ENCODE measurements at places on chromosomes 2 and 18.

GRCh38 chr2:67318563-67318962 is 78.6 kb upstream of the ETAA1 start:
- no peak for DNase-seq

GRCh38 chr2:203905656-203906055 is 30.9 kb upstream of the ICOS start:
- no peak for DNase-seq

DNA sequence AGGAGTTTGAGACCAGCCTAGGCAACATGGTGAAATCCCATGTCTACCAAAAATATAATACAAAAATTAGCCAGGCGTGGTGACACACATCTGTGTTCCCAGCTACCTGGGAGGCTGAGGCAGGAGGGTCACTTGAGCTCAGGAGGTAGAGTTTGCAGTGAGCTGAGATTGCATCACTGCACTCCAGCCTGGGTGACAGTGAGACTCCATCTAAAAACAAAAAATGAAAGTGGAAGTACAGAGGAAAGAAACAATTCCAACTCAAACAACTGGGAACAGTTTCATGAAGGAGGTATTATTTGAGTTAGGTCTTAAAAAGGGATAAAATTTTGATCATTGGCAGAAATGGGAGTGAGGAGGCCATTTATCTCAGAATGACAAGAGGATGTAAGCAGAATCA is 6.3 kb upstream of the RAB1A start:
- no peak for DNase-seq

- no peak for DNase-seq
Observed at GRCh38 chr2:75654012-75654411, 7.4 kb downstream of the MRPL19 start.

DNA sequence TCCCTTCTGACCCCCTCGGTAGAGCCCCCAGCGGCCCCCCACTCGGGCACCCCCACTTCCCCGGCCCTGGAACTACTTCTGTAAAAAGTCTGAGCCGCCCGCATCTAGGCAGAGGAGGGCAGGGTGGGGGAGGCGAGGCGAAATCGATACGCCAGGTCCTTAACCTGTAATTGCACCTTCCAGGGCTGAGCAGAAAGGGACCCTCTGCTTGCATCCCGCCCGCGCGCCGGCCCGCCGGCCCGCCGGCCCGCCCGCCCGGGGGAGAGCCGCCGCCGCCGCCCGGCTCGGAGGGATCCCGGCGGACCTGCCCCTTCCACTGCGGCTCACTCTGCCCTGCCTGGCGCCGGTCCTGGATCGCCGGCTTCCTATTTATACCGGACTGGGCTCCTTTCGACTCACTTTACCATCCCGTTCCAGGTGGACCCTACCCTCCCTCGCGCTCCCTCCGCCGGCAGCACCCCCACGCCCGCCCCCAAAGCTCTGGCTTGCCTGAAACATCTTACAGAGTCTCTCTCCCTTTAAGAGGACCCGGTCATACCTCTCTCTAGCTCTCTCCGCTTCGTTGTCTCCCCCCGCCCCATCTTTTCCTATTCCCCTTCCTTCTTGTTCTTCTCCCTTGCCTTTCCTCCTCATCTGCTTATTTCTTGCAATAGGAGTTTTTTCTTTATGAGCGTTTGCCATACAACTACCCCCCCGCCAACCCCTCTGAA is 797 bp downstream of the KLHL14 start:
- no peak for DNase-seq

GRCh38 chr18:57107140-57107832 is 39.6 kb upstream of the BOD1L2 start:
- no peak for DNase-seq

DNA sequence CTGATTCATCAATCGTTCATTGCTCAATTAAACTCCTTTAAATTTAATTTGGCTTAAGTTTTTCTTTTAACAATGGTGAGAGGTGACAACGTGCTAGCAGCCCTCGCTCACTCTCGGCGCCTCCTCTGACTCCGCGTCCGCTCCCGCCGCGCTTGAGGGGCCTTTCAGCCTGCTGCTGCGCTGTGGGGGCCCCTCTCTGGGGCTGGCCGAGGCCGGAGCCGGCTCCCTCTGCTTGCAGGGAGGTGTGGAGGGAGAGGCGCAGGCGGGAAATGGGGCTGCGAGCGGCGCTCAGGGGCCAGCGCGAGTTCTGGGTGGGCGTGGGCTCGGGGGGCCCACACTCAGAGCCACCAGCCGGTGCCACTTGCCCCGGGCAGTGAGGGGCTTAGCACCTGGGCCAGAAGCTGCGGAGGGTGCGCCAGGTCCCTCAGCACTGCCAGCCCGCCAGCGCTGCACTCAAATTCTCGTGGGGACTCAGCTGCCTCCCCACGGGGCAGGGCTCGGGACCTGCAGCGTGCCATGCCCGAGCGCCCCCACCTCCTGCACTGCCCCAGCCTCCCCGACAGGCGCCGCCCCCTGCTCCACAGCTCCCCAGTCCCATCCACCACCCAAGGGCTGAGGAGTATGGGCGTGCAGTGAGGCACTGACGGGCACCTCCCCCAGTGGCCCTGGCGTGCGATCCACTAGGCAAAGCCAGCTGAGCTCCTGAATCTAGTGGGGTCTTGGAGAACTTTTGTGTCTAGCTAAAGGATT is 19.6 kb downstream of the ANKMY1 start:
- no peak for DNase-seq

GRCh38 chr2:178718988-178719387 is 88.2 kb downstream of the TTN start:
- no peak for DNase-seq

DNA sequence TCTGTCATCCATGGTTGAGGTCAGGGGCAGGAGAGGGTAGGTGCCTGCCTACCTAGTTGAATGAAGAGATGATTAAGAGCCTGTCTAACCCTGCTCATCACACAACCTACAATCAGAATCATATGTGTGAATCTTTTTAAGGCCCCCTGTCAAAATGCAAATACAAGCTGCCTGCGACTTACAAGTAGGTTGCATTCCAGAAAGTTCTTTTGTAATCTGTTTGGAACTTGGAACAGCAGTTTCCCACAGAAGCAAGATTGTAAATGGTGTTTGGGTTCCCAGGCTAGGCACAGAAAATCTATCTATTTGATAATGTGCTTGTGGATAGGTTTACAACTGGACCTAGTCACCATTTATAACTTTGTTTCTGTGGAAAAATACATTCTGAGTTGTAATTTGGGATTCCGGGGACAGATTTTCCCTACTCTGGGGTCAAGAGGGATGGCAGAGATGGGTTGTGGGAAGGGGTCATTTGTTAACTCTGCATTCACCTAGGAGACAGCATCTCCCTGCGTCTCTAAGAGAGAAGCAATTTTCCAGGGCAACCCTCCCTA is 4.4 kb downstream of the LIPG start:
- no peak for DNase-seq

GRCh38 chr2:84796798-84797197 is 84.1 kb downstream of the TRABD2A start:
- DNase-seq, result no peak

GRCh38 chr2:215436705-215437565 is 1.1 kb upstream of the FN1 start:
- DNase-seq, result no peak

- DNase-seq, result no peak
Observed at GRCh38 chr2:46528880-46529279, 49.5 kb downstream of the TMEM247 start.

DNA sequence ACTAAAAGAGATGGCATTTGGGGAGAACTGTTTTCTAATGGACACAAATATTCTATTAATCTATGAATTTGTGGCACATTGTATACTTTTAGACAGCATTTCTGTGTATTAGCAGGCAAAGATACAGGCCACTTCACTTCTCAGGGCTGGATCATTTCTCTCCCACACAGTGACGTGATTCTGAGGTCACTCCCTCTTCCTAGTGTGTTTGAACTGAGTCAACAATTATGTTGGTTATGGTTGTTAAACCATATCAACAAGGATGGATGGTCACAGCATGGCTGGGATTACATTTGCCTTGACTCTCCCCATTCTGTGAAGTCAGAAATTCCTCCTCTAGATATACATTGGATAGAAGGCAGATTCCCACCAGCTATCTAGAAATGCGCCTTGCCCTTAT is 11.6 kb downstream of the NOSTRIN start:
- DNase-seq, result no peak

- no peak for DNase-seq
Observed at GRCh38 chr2:160570376-160570775, 76.8 kb upstream of the RBMS1 start.

GRCh38 chr2:203891474-203891873 is 23.9 kb downstream of the CTLA4 start:
- peak; percentile 20 for DNase-seq

- no peak for DNase-seq
Observed at GRCh38 chr2:148909114-148909513, 34.1 kb downstream of the KIF5C start.

DNA sequence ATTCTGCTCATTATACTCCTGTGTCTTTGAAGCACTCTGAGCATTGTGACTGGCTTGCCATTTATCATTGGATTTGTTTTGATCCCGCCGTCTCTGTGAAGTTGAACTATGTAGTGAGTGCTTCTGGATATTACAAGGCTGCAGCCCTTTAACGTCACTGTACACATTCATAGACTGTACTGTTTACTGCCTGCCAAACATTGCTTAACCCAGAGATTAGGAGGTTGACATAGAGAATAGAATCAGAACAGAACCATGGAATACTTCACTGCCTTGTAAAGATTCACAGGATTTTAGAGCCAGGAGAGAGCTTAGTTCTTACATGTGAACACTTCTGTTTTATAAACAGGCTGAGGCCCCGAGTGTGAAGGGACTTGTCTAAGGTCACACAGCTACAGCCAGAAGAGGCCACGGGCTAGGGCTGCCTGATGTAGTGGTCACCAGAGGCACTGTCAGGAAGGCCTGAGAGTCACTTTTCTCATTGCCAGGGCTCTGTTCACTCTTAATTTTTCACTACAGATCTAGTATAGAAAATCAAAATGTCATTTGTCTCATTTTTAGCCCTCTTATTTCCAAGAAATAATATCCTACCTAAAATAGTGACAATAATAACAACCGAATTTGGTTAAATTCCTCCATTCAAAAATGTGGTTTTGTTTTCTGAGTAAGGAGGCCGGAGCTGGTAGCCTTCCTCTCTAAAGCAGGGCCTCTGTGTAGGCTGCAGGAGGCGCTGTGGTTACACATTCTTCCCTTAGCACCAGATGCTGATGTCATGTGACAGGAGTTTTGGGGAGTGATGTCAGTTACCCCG is 87.9 kb downstream of the UGGT1 start:
- DNase-seq, result no peak

DNA sequence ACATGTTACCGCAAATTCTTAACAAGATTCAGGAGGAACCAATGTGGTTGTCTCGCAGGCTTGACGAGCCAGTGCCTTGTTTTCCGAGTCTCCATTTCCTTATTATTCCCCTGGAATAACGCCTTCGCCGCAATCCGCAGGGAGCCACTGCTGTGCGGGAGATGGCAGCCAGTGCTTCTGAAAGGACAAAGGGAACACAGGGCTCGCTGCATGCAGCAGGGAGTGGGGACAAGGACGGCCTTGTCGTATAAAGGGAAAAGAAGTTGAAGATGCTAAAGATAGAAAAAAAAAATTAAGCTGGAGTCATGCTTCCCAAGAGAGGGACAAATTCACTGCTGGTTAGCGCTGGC is 221.4 kb downstream of the NDUFA10 start:
- DNase-seq, result no peak

GRCh38 chr18:33840212-33840593 is 262.2 kb downstream of the ASXL3 start:
- DNase-seq, result no peak

DNA sequence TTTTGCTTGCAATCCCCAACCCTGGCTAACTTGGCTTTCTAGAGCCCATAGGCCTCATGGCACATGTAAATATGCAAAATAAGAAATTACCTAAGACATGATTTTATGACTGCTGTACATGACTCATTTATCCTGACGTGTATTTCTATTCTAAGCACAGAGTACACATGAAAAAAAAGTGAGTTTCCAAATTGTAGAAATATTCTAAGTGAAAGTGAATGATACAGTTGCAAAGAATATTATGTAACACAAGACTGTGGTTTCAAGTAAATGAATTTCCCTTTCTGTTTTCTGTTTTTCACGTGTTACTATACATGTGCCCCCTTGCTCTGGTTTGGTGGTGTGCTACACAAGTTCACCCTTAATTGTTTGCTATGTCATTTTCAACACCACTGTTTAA is 162.4 kb downstream of the LRP1B start:
- no peak for DNase-seq

- peak; percentile 5 for DNase-seq
Observed at GRCh38 chr2:137467246-137467862, 496.9 kb upstream of the HNMT start.

DNA sequence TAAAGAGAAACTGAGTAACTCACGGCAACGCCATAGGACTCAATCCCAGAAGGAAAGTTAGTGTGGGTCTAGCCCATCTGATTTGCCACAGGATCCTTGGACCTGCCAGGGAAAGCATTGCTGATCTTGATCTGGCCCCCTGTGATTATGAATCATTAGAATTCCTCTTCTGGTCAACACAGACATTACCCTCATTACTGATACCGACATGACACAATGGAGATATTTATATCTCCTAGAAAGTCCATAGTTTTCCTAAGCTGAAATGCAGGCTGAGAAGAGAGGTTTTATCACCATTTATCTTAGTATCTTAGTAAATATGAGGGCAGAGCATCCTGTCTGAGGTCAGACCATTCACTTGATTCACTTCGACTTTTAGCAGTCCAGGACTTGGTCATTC is 75.5 kb upstream of the CCDC68 start:
- no peak for DNase-seq

DNA sequence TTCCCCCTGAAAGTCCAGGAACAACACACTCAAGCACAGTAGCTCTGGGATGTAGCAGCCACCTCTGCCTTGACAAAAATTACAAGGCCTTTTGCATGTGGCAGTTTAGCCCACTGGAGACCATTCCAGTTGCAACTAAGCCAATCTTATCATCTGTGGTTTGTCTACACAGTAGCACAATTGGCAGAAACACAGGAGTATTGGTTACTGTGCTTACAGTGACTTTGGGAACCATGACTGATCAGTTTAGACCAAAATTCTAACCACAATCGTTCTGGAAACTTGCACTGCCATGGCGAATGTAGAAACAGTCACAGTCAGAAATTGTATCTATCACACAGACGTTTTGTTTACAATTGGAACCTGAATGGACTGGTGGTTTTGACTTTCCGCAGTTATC is 403.7 kb upstream of the MEIS1 start:
- no peak for DNase-seq

DNA sequence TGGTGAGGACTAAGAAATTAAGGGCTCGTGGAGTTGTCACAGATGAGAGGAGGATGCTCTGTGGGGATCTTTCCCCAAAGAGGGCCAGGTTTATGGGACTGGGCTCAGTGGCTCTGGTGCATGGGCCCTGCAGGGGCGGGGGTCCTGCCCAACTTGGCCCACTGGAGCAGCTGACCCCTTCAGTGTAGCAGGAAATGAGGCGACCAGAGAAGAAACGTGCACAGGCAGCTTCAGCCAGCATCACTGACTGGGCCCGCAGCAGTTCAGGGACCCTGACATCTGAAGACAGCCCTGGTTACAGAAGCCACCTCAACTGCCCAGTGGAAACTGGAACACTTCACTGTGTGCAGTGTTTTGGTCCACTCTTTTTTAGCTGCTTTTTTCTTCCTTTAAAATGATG is 72.8 kb downstream of the EMILIN2 start:
- DNase-seq, result no peak

GRCh38 chr2:64196963-64197362 is 52.7 kb upstream of the PELI1 start:
- DNase-seq, result no peak

- no peak for DNase-seq
Observed at GRCh38 chr2:61340242-61340641, 130.6 kb downstream of the USP34 start.
